Keratinocyte (primary cell): ENCODE measurements at places on chromosomes 2 and 18. TPM values are rescaled to one million over a fixed set of nuclear protein-coding genes. Genes with fewer than 3 reads are reported as not detected.

CRACDL gene
- polyA plus RNA-seq = 1.4 to 2.1 TPM (median 1.6 TPM) in 3 replicates

FAP gene
- polyA plus RNA-seq = 8.5 to 20.9 TPM (median 12.8 TPM) in 3 replicates

REG1B gene
- polyA plus RNA-seq = not detected in 3 replicates

DBI gene
- polyA plus RNA-seq = 415 to 590 TPM (median 446 TPM) in 3 replicates

G6PC2 gene
- polyA plus RNA-seq = not detected in 3 replicates

DNA sequence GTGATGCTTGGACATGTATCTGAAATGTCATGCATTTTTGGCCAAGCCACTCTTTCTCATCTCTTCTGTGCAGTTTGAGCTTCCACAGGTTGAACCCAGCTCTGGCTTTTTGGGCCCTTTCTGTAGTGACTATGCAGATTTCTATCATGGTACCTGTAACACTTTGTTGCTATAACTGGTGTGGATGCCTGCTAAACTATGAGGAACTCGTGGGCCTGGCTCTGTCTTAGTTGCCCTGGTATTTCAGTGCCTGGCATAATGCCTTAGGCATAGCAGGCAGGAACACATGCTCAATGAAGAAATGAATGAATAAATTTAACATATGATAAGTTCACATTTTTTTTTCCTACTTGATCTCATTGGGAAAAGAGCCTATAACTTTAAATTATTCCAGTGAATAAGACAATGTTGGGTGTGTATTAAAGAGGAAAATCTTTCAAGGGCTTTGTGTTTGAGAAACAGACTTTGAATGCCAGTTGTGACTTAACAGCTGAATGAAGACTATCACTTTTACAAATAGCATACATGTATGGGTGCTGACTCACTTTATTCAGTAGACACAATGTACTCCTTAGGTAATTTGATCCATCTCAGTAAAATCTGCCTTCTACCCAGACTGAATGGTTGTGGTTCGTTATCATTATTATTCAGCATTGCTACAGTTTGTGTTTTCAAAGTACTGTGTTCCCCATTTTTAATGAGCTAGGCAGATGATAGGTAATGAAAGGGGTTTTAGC, 86.4 kb upstream of the MAP4K3 start:
- peaks cover 27% of the 10 kb centered on the region for H3K4me1 ChIP-seq
- no peaks in the 10 kb centered on the region for H3K36me3 ChIP-seq
- peak overlapping the region; percentile 77 for H3K27ac ChIP-seq
- no peak overlapping the region for H3K4me3 ChIP-seq

DNA sequence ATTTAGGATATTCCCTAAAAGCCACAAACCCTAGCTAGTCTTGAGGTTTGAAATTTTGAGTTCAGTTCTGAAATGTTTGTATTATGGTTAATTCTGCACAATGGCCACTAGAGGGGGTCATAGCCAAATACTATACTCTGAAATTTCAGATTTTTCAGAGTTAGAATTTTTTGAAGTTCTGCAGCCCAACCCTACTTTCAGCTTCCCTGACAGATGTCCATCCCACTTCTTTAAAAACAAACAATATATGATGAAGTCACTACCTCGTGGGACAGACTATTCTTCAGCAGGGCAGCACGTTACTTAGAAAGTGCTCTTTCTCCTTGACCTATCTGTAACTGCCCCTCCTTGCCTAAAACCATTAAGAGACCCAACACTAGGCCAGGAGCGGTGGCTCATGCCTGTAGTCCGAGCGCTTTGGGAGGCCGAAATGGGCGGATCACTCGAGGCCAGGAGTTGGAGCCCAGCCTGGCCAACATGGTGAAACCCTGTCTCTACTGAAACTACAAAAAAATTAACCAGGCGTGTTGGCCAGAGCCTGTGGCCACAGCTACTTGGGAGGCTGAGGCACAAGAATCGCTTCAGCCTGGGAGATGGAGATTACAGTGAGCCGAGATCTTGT, 48.2 kb upstream of the PAPOLG start:
- no peak overlapping the region for H3K4me3 ChIP-seq
- no peak overlapping the region for H3K27ac ChIP-seq
- no peaks in the 10 kb centered on the region for H3K27me3 ChIP-seq

GRCh38 chr2:119301413-119301812, 65.2 kb downstream of the C2orf76 start:
- no peak for DNase-seq
- H3K27ac ChIP-seq = no peak overlapping the region
- H3K36me3 ChIP-seq = no peaks in the 10 kb centered on the region
- no peak overlapping the region for H3K4me3 ChIP-seq

DNA sequence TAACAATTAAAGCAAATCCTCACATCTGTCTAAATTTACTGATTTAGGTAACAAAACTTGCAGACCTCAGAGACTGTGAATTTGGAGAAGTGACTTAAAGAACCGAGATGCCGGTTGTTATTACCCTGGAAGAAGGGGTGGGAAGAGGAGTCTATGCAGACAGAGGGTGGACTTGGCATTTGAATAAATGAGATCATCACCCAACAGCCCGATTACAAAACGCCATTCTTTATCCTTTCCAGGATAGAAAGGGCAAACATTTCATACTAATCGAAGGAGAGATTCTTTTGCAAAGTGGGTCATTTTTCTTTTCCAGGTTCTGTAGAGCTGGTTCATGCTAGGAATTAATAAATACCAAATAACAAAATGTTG, 73.1 kb upstream of the TPO start:
- H3K4me3 ChIP-seq = no peak overlapping the region
- DNase-seq = no peak
- no peaks in the 10 kb centered on the region for H3K4me1 ChIP-seq
- H3K27ac ChIP-seq = no peak overlapping the region
- H3K27me3 ChIP-seq = no peaks in the 10 kb centered on the region

DNA sequence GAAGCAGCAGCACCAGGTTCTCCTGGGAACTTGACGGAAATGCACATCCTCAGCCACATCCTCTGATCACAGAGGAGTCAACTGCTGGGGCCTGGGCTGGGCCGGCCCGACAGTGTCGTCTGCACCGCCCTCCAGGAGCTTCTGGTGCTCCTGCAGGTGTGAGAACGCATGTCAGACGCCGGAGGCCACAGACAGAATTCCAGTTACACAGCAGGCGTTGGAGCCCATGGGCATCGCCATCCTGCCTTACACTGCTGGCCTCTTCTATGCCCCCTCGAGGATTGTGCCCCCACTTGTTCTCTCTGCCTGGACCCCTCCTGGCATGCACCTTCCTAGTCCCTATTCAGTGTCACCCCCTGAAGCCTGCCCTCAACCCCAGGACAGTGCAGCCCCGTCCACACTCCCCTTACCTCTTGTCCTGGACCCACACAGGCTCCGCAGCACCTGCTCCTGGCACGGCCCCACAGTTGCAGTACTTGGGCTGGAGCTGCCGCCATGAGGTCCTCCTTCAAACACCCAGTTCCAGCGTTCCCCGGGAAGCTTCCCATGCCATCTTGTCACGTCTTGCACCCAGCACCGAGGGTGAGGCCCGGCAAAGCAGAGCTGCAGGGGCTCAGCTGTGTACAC, 37.5 kb downstream of the ADI1 start:
- no peak overlapping the region for H3K4me3 ChIP-seq
- H3K4me1 ChIP-seq = no peaks in the 10 kb centered on the region
- no peak overlapping the region for H3K27ac ChIP-seq
- no peaks in the 10 kb centered on the region for H3K27me3 ChIP-seq
- DNase-seq = no peak
- peaks cover 11% of the 10 kb centered on the region for H3K36me3 ChIP-seq

DNA sequence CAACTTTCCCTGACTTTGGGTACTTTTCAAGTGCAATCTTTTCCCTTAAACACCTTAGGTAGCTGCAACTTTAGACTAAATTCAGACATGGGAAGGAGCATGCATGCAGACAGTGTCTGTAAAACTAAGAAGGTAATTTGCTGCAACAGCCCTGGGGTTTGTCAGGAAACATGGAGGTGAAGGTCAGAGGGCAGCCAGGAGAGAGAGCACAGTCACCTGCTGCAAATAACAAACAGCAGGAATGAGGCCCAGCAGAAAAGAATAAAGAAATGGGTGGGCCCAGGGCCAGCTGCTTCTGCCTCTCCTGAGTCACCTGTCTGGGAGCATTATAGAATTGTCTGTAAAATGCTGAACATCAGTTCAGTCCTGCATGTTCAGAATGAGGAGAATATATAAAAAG, 35.2 kb downstream of the MTHFD2 start:
- no peak for DNase-seq
- no peaks in the 10 kb centered on the region for H3K36me3 ChIP-seq
- H3K27ac ChIP-seq = no peak overlapping the region
- no peaks in the 10 kb centered on the region for H3K27me3 ChIP-seq
- no peaks in the 10 kb centered on the region for H3K4me1 ChIP-seq

DNA sequence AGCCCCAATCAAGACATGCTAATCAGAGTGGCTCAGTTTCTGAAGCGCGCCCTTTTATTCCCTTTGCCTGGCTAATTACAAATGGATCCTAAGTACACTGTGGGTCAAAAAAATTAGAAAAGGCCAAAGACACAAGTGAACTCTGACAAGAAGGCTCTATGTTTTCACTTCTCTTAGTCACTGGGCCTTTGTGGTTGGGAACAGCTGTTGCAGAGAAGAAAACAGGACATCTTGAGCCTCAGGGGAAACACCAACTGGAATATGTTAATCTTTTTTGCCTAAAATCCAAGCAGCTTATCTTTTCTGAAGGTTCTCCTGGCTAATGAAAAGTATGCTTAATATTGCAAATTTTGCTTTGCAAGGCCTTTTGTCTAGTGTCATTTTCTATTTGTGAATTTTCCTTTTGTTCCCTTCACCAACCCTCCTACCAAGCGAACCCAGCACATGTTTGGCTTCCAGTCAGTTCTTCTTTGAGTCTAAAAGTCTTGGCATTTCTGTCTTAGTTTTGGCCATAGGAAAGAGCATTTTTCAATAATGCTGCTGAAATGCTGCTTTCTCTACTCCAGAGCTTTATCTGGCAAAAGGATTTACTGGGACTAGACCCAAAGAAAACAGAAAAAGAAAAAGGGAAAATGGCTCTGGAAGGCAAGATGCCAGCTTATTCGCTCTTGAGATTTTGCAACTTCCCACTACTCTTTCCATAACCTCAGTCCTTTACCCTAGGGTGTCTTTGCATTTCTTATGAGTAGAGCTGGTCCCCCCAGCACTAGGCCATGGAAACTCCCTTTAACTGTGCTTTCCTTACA, 440.2 kb upstream of the ST6GAL2 start:
- H3K4me1 ChIP-seq = no peaks in the 10 kb centered on the region
- no peak overlapping the region for H3K27ac ChIP-seq
- H3K27me3 ChIP-seq = no peaks in the 10 kb centered on the region
- no peak overlapping the region for H3K4me3 ChIP-seq
- H3K36me3 ChIP-seq = no peaks in the 10 kb centered on the region
- DNase-seq = no peak

- H3K36me3 ChIP-seq = no peaks in the 10 kb centered on the region
- no peak overlapping the region for H3K4me3 ChIP-seq
- no peaks in the 10 kb centered on the region for H3K4me1 ChIP-seq
Measured at GRCh38 chr2:207983641-207984042, 41.7 kb downstream of the PLEKHM3 start.

GRCh38 chr18:25976554-25976953, 113.9 kb downstream of the SS18 start:
- H3K4me3 ChIP-seq = no peak overlapping the region
- DNase-seq = no peak
- no peaks in the 10 kb centered on the region for H3K4me1 ChIP-seq

DNA sequence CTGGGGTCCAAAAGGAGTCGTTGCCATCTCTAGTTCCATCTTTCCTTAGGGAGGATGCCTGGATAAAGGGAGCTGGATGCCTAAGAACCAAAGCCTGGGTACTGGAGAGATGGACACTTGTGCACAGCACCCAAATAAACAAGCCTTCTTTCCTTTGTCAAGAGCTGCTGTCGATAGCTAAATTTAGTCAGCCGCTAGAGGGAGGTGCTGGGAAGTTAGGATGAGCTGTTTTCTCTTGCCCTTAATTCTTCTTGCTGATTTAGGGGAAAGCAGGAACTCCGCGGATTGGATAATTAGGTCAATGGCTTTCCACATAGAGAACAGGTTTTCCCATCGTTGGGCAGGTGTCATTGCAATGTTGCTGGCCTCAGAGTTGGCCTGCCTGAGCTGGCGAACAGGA, 30.9 kb upstream of the SERPINB12 start:
- peaks cover 3% of the 10 kb centered on the region for H3K4me1 ChIP-seq
- H3K27me3 ChIP-seq = no peaks in the 10 kb centered on the region
- H3K27ac ChIP-seq = no peak overlapping the region
- H3K4me3 ChIP-seq = no peak overlapping the region
- no peak for DNase-seq
- no peaks in the 10 kb centered on the region for H3K36me3 ChIP-seq
